A549 treated with Hydrocortisone at 1 μM for 4 hours (cell line): ENCODE measurements at places on chromosomes 5 and 9. TPM values are rescaled to one million over a fixed set of nuclear protein-coding genes. Genes with fewer than 3 reads are reported as not detected.

CETN3 gene
- total RNA-seq = 17.6 to 23.6 TPM (median 22.4 TPM) in 5 replicates

PCDHGA3 gene
- total RNA-seq = not detected in 5 replicates

IFNA21 gene
- not detected in 5 replicates for total RNA-seq

IL17B gene
- total RNA-seq = 0.18 TPM in 1 of 5 replicates, not detected in the others

FKTN gene
- total RNA-seq = 5.2 to 9.1 TPM (median 7.3 TPM) in 5 replicates

ADAMTS2 gene
- total RNA-seq = 0.05 to 0.10 TPM (median 0.09 TPM) in 4 of 5 replicates, not detected in the other

PCDHA6 gene
- 0.05 to 0.08 TPM (median 0.08 TPM) in 3 of 5 replicates, not detected in the others for total RNA-seq
